ENCODE measurements at places on chromosomes 2 and 18.

DNA sequence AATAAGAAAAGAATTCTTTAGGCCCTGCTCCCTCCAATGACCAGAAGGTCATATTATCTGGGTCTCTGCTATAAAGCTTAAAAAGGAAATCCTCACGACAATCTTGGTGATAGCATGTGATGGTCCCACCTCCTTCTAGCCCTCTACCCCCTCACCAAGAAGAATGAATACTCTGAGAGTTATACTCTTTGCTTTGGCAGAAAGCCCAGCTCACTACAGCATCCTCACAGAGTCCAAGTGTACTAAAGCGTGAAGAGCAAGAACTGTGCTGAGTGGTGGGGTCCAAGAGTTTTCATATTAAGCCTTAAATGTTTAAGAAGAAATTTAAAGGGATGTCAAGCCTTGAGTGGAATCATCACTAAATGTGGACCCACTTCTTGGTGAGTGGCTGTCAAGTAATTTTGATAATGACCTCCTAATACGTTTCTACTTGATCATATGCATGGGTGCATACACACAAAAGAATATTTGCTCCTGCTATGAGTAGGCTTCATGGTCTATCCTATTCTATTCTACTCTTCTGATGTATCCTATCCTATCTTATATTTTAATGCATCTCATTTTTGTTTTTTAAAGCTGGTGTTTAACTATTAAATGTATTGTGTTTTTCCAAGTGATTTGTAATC is 16.5 kb upstream of the SERPINB7 start:
- no peak for DNase-seq

DNA sequence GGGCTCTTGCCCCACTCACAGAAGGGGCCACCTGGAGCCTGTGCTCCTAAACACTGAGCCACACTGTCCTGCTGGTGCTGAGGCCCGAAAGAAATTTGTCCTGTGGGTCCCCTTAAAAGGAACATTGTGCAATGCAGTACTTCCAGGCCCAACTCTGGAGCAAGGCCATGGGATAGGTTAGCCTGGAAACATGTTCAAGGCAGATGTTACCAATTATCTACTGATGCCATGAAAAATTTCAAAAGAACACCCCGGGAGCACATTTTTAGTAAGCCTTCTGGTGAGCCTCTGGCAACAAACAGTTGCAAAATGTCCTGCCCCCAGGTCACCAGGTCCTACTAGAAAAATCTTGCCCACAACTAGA is 12.3 kb upstream of the PTMA start:
- no peak for DNase-seq

DNA sequence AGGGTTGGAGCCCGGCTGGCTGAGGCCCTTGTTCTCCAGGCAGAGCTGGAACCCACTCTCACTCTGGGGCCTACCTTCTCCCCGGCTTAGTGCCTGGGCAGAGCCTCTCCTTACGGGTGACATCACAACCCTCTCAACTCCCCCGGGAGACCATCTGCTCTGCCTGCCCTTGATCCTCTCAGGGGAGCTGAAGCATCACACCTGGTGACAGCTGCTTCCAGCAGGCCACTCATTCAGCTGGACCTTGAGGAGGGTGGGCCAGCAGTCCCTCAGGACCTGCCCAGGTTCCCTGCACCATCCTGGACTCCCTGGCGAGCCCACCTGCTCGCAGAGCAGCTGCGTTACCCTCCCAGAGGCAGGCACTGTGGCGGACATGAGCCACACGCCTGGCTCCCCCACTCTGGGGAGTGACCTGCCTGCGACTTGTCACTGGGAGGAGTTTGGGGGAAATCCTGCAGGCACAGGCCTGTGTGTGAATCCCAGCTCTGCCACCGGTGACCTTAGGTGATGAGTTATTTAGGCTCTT is 13.1 kb downstream of the HS6ST1 start:
- DNase-seq: no peak

- DNase-seq: no peak
These were observed 8.1 kb downstream of the TDRD15 start for GRCh38 chr2:21131861-21132260.

- DNase-seq: no peak
These were observed 102.9 kb downstream of the OSR1 start for GRCh38 chr2:19255481-19255880.

DNA sequence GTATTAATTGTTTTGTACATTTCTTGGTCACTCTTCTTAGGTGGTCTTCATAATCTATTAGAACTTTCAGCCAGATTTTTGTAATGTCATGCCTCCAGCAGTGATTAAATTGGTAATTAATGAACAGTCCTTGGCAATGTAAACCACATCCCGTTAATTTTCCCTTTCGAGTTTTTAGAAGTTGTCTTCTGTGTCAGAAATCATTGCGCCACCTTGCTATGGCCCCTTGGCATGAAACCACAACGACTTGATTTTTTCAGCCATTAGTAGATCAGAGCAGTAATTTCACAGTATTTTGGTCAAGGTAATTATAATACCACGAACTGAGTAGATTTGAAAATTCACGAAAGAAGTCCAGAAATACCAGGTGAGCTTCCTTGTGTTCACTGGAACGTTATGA is 86.0 kb upstream of the OTX1 start:
- DNase-seq: no peak

- no peak for DNase-seq
These were observed 5.3 kb upstream of the FLACC1 start for GRCh38 chr2:201362396-201362795.

DNA sequence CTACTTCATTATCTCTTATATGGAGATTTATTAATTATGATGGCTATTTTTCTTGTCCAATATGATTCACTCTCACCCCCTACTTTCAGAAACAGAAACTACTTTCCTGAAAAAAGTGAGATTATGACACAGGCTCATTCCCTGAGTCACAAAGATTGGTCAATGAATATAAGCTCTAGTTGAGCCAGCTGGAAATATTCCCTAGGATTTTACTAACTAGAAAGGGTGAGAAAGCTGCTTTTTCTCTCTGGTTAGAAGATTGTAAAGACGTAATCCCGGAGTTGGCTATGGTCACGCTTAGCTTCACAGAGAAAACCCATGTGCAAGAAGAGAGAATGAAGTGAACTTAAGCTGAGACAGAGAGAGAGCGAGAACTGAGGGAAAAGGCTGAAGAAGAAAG is 223.7 kb upstream of the SMAD7 start:
- DNase-seq: no peak

DNA sequence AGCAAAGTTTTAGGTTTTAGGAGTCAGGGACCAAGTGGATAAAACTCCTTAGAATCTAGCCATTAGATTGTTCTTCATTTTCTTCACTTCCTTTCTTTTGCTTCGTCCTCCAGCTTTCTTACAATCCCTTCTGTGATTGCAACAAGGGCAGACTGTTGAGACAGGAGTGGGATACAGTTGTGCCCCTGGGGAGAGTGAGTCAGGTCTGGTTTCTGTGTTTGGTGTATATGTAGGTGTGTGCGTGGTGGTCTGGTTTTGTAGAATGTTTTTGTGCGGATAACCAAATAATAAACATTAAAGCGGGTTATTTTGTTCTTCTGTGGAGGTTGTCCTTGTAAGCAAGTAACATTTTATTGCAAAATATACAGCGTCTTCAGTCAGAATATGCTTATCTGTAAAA is 7.3 kb downstream of the INSIG2 start:
- no peak for DNase-seq
